Kidney epithelial cell (primary cell): ENCODE measurements at places on chromosomes 3 and 15. TPM values are rescaled to one million over a fixed set of nuclear protein-coding genes. Genes with fewer than 3 reads are reported as not detected.

DNA sequence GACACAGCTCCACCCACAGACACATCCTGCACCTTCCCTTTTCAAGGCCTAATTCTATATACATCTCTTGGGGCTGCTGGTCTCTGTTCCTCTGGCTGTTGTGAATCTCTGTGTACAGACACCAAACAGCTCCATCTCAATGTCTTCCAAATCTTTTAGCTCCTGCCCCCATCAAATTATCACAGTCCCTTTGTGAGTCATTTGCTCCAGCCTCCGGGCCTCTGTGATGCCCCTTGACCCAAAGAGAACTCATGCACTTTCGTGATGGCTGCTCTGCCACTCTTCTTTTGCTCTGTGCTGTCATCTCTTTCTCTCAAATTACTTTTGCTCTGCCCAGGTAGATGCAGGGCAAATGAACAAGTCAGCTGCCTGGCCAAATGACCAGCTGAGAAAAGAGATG is 369.0 kb upstream of the CDIN1 start:
- no peak for DNase-seq

GRCh38 chr15:83658430-83659416 is 4.8 kb downstream of the ADAMTSL3 start:
- no peak for DNase-seq

DNA sequence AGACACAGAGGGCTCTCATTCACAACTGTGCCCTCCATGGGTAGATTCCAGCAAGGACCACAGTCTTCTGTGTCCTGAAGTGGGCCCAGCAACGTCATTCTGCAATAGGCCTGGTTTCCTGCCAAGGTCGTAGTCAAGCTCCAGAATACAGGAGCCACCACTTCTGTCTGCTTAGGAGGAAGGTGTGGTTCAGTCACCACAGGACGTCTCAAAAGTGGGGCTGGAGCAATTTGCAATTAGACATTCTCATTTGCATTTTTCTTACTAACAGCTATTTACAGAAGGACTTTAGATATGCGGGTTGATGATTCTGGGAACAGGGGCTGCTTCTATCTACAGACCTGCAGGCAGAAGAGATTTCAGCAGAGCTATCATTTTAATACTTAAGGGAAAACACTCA is 58.7 kb upstream of the MYRIP start:
- no peak for DNase-seq

Gene SLC6A11
- total RNA-seq: 0.04 TPM in 1 of 2 replicates, not detected in the other
